ENCODE measurements at places on chromosomes 12 and 14.

- DNase-seq = no peak
These were observed 104.2 kb downstream of the RPS6KA5 start for GRCh38 chr14:90956273-90956672.

DNA sequence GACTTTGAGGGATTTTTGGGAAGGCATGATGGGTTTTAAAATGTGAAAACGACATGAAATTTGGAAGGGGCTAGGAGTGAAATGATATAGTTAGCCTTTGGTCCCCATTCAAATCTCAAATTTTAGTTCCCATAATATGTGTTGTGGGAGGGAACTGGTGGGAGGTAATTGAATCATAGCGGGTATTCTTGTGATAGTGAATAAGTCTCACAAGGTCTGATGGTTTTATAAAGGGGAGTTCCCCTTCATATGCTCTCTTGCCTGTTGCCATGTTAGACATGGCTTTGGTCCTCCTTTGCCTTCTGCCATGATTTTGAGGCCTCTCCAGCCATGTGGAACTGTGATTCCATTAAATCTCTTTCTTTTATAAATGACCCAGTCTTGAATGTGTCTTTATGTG is 72.8 kb downstream of the SLC16A7 start:
- no peak for DNase-seq

DNA sequence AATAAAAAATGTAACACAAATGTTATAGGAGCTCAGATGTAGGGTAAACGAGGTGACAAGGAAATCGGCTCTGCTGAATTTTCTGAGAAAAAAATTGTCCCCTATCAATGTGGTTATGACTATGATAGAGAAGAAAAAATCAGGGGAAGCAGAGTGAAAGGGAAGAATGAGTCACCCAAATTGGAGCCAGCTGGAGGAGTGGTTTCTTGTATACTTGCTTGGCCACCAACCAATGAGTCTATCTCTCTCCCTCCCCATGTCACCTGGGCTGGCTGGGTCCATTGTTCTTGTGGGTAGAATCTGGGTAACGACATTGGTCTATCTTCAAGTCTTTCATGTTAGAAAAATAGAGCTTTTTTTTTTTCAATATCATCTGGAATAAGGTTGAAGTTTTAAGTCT is 196.6 kb upstream of the FLRT2 start:
- DNase-seq = no peak

DNA sequence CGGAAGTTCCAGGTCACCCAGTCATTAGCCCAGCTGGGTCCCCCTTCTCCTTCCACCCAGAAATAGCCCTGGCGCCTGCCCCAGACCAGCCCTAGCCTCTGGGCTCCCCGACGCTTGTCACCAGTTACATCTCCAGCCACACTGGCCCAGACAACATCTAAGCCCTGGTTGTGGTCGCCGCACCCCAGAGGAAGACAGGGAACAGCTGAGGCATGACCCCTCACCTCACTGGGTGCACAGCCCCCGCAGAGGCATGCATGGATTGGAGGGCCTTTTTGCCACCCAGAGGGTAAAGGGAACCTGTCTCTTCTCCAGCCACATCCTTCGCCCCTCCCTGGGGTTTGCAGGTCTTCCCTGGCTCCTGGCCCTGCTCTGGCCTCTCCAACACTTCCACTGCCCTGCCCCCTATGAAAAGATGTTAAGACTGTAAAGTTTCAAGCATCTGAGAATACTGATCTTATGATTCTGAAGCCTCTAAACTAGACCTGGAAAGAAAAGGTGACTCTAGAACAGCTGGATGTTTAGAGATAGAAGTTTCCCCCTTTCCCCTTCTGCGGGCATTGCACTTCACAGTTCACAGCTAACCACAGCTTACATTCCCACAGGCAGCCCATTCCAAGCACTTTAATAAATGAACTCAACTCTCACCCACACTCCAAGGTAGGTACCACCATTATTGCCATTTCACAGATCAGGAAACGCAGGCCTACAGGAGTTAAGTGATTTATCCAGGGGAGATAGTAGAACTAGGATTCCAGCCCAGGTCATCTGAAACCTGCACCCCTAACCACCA is 14.7 kb downstream of the TMEM119 start:
- no peak for DNase-seq

GRCh38 chr12:67774983-67775587 is 126.5 kb downstream of the DYRK2 start:
- DNase-seq = no peak

GRCh38 chr14:33930439-33930838 is 20.4 kb downstream of the EGLN3 start:
- no peak for DNase-seq

- no peak for DNase-seq
These were observed 13.2 kb upstream of the C1S start for GRCh38 chr12:7047306-7047705.

DNA sequence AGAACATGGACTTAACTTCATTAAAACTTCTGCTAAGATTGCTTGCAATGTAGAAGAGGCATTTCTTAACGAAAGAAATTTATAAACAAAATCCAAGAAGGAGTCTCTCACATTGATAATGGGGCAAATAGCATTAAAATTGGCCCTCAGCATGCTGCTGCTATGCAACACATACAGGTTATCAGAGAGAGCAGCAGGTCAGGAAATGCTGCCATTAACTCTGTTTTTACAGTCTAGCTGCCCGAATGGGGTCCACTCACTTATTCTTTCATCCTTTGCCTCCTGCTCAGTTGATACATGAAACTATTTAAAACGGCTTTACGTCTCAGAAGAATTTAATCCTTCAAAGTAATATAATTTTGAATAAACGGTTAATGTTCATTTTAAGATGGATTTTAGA is 620.4 kb downstream of the SLC16A7 start:
- DNase-seq = no peak

DNA sequence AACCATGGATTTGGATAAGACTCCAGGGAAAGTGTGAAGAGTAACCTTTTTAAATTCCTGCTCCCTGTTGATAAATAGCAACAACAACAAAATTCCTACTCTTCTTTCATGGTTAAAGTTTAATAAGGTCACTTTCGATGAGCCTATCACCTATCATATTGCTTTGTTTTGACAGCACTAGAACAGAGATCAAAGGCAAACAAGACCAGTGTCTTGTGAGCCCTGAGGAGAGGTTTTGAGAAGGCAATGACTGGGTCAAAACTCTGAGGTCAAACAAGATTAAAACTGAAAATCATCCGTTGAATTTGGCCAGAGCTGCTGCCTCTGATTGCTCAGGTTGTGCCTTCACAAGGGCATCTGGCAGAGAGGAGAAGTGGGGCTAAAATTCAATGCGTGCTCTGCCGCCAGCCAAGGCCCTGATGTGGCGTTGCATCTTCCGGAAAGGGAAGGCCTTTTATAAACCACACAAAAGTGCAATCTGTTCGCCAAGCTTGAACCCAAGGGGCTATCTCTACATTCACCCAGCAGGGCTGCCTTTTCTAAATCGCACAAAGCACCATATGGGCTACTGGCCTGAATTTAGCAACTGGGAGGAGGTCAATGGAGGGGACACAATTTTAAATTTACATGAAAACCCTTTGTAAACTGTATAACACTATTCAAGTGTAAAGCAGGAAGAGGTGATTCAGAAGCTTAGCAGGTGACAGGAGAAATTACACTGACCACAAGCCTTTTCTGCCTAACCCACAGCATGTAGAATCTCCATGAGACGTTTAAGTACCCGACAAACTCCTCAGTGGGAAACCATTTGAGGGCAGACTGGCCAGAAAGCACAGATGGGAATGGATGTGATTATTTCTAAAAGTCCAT is 140.8 kb downstream of the DAD1 start:
- DNase-seq = no peak

- DNase-seq = no peak
These were observed 103.1 kb downstream of the RFLNA start for GRCh38 chr12:124397807-124398577.

DNA sequence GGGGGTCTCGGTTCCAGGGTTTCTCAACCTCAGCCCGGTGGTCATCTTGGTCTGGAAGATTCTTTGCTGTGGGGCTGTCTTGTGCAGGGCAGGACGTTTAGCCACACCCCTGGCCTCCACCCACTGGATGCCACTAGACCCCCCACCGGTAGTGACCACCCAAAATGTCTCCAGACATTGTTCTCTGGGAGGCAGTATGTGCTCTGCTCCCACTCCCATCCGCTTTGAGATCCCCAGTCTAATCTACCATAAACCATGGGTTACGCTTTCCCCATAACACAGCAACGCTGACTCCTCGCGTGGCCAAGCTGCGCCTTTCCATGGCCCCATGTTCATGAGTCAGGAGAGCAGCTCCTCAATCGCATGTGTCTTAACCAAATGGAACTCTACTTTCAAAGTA is 155.8 kb downstream of the RIMBP2 start:
- no peak for DNase-seq

DNA sequence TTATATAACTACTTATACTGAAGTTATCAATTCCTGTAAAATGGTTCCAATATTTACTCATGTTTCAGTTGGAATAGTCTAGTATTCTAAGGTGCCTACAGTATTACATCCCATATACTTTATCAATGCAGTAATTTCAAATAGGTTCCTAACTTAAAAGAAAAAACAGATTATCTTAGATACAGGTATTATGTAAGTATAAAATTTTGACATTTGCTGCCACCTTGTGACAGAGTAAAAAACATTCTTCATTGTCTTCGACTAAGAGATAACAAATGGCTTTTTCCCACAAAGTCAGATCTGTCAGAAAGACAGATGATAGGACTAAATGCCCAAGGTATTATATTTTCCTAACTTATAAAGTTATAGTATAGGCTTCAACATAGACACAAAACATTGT is 78.7 kb downstream of the TXNDC16 start:
- DNase-seq = no peak

GRCh38 chr14:21612324-21612723 is 22.4 kb downstream of the OR10G2 start:
- DNase-seq = no peak

GRCh38 chr14:29603696-29604095 is 324.0 kb downstream of the PRKD1 start:
- DNase-seq = no peak

- no peak for DNase-seq
These were observed 58.8 kb upstream of the ISM2 start for GRCh38 chr14:77557391-77557790.

GRCh38 chr14:69355607-69356281 is 42.4 kb downstream of the ERH start:
- no peak for DNase-seq

DNA sequence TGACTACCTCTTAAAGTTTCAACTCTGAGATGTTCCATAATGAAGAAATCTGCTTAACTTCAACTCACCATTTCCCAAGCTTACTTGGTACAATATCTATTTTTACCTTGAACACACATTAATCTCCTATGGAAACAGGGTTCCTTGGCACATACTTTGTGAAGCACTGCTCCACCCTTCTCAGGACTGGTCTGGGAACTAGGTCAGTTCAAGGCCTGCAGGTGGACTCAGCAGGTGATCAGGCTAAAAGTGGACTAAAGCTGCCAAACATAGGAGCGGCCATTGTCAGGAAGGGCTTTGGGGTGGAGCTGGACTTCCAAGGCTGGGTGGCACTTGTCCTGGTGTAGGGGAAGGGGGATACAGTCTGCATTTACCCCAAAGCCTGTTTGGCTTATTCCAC is 202.3 kb downstream of the NUAK1 start:
- DNase-seq = no peak

DNA sequence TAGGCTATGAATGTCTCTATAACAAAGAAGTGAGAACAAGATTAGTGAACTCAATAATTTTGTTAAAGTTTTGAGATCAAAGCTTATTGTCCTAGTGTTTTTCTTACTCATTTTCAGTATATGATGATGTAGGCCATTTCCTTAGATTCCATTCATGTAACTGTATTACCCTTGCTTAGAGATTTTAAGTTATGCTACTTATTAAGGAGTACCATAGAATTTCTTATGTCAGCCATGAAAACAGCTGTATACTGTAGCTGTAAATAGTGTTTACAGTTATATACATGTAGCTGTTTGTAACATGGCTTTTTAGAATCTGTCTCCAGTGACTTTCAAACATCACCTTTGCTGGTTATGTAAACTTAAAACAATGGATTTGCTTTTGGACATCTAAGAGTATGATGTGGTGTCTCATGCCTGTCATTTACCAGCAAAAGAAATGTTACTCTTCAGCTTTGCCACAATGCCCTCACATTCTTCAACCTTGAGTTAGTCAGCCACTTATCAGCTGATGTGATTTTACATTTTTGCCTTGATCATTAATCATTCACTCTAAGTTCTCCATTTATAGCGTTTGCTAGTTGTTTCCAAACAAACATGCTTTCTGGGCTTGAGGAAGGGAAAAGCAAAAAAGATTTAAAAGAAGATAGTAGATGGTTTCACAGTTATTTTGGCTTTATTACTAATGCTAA is 55.5 kb downstream of the SLC16A7 start:
- DNase-seq = no peak

- no peak for DNase-seq
These were observed 28.4 kb downstream of the GSG1 start for GRCh38 chr12:13075118-13075480.

DNA sequence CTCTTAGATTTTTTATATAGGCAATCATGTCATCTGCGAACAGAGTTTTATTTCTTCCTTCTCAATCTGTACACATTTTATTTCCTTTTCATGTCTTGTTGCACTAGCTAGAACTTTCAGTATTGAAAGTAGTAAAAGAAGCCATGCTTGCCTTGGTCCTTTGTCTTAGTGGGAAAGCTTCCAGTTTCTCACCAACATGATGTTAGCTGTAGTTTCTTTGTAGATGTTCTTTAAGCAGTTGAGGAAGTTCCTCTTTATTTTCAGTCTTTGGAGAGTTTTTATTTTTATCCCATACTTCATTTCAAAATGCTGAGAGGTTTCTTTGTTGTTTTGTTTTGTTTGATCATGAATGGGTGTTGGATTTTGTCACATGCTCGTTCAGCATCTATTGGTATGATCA is 12.7 kb upstream of the RIMKLB start:
- DNase-seq = no peak

DNA sequence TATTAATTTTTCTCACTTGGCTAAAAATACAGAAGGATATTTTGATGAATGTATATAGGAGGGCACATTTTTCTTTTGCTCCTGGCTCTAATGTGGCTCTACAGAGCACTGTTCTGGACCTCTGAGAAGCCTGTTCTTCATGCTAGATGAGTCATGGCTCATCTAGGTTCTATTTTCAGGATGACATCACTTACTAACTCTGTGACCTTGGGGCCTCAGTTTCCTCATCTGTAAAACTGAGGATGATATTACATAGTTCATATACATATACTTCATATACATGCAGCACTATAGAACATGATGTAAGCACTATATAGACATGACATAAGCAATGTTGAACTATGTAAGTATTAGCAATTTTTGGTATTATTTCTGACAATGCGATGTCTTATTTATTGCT is 35.8 kb downstream of the SOCS2 start:
- DNase-seq = no peak
